T-helper 22 cell (primary cell): ENCODE measurements at places on chromosomes 4 and X.

- DNase-seq, result no peak
Measured at GRCh38 chr4:152118819-152119553, 358.2 kb upstream of the GATB start.

- no peak for DNase-seq
Measured at GRCh38 chr4:12186526-12186925, 757.8 kb upstream of the HS3ST1 start.

GRCh38 chr4:117660668-117661067, 373.6 kb upstream of the NDST3 start:
- no peak for DNase-seq

DNA sequence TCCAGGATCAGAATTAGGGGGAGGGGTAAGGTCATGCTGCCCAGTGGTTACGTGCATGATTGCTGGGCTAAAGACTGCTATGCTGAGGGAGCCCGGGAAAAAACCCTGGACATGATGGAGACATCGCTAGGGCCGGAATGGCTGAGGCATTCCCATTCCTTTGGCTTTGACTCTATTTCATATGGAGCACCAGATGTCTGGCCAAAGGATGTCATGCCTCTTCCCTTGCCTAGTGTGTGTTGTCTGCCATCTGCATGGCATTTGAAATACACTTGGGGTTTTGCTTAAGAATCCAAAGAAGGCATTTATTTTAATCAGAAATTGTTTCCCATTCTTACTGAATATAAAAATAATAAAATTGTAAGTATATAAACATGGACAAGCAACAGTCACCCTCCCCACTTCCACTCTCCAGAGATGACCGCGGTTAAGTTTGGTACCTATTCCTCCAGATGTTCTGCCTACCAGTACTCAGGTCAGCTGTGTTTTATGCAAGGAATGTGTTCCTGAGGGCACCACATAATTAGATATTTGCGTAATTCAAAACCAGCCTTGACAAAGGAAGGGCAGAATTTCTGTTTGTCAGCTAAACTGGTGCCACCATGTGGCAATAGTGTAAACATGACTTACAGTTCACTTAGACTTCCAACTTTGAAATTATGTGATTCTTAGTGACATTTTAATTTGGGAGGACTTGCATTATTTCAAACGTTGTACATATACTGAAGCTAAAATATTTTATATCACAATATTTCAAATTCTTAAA, 105.9 kb downstream of the CT47B1 start:
- no peak for DNase-seq

DNA sequence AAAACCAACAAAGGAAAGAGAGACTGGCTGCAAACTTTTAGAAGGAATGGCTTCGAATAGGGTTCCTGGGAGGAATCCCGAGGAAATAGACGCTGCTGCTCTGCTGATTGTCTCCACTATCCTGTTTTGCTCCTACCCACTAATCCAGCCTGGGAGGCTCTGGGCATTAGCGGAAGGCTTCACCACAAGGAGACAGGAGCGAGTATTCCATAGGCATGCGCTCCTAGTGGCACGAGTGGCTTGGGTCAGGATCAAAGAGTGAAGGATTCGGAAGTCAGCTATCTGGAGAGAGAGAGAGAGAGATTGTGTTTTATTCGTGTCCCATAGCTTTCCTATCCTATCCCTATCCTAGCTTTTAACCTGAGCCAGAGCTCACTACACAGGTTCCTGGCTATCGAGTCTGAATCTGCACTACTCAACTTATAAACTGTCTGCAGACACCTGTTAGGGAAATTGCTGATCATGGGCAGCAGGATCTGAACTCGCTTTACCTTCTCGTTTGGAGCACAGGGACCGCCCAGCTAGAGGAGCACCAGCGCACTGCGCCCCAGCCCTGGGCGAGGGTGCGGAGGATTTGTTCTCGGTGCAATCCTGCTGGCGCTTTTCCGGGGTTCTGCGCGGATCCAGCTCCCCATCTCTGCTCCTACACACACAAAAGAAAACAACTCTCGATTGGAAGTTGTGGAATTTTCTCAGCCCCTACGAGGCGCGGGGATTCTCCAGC, 740 bp upstream of the NPY2R start:
- no peak for DNase-seq

DNA sequence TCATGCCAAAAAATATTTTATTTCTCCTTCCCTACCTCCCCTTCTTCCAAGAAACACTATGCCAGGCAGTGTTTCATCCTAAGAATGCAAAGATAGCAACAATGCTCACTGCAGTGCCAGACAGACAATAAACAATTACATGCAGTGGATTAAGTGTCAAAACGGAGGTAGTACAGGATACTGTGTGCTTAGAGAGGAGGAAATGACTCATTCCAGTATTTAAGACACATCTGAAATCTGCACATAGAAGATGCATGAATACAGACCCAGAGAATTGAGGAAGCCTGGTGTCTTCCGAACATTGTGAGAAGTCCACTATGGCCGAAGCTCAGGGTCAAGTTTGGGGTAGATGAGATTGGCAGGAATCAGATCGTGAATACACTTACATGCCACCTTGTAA, 326.4 kb downstream of the PPP3CA start:
- DNase-seq, result peak; percentile 11

- no peak for DNase-seq
Measured at GRCh38 chr4:113563691-113564378, 197.7 kb downstream of the CAMK2D start.

GRCh38 chr4:85952528-85952927, 407.3 kb downstream of the MAPK10 start:
- no peak for DNase-seq

GRCh38 chr4:152070854-152071253, 310.0 kb upstream of the GATB start:
- no peak for DNase-seq

- no peak for DNase-seq
Measured at GRCh38 chr4:57249083-57249482, 138.9 kb upstream of the IGFBP7 start.

GRCh38 chr4:153764601-153765368, 5.0 kb upstream of the RNF175 start:
- DNase-seq, result no peak

DNA sequence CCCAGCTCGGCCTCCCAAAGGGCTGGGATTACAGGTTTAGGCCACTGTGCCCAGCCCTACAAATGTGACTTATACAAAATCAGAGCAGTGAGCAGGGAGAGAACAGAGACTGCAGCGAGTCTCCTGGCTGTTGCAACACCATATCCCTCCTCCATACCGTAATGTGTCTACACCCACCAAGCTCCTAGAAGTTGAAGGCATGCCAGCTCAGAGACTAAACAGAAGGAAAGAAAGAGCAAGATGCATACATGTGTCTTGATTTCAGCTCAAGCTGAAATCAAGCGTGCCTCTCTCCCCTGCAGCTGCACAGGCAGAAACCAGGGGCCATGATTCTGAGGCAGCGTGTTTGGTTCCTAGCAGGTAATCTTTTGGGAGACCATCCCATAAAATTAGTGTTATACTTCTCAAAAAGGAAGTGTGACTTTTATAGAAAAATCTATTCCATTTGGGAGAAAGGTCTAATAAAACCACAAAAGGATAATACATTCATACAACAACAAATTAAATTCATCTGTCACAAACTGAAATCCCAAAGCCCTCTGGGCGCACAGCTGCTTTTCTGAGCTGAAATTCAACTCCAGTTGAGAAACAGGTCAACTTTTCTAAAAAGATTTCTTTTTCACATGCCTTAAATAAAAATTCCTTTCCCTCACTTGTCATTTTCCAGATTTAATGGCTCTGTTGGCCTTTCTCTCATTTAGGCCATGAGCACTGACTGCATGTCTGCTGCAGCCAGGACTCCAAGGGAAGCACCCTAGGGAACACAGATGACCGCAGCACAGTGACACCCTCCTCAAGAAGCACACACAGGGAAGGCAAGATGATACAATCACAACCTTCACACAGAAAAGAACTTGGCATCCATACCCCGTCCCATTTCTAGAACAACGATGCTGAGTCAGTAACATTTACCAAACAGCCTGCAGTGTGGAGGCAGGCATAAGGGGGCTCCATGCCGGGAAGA, 34.4 kb downstream of the AFAP1 start:
- no peak for DNase-seq

DNA sequence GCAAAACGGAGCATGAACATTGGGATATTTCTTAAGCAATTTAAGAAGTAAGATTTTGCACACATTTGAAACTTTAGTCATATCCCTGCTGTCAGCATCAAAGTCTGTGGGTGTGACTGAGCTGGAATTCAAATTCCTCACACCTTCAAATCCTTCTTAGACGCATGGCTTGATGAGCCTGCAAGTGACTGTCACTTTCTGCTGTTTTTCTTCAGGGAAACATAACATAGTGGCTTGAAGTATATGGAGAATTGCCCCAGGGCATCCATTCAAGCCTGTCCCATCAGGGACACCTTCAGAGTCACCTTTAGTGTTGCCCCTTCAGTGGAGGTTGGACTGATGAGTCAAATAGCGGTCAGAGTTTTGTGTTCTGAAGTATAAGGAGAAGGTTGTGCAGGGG, 17.4 kb downstream of the FHDC1 start:
- no peak for DNase-seq
